NCI-H1092 (cell line): ENCODE measurements at places on chromosomes 2 and 18.

- DNase-seq, result peak; percentile 52
Measured at GRCh38 chr2:43312755-43313641, 86.6 kb upstream of the ZFP36L2 start.

GRCh38 chr2:55311444-55311870 is 42.4 kb upstream of the MTIF2 start:
- no peak for DNase-seq

DNA sequence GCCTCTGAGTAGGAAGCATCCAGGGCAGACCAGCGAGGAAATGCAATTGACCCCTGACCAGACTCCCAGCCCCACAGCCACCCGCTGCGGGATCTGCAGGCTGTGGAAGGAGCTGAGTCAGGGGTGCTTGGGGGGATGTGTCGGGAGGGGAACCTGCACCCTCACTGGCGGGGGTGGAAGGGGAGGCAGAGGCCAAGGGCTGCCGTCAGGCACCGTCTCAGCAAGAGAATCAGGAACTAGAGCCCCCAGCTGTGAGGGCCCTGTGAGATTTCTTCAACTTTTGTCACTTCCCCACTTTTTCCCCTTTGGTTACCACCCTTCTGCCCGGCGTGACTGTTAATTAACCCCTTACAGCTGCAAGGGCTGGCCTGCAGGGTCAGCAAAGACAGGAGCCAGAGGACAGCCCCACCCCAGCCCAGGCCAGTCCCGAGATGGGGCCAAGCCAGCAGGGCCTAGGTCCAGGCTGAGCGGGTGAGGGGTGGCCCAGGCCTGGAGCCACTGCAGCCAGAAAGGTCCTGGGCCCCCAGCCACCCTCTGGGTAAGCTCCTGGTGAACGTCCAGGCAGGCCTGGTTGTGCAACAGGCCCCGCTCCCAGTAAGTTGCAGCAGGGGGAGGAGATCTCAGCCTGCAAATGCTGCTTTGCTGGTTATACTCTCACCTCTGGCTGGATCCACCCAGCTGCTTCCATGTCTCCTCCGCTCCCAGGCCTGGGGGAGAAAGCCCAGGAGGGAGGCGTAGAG is 147.0 kb upstream of the ID2 start:
- DNase-seq, result no peak

GRCh38 chr18:34159691-34160185 is 65.0 kb downstream of the NOL4 start:
- peak; percentile 77 for DNase-seq

GRCh38 chr2:215293879-215294278 is 18.0 kb upstream of the ATIC start:
- DNase-seq, result no peak

- peak; percentile 45 for DNase-seq
Measured at GRCh38 chr2:109722026-109722425, 72.1 kb upstream of the RGPD5 start.

- no peak for DNase-seq
Measured at GRCh38 chr2:108560241-108560811, 26.1 kb downstream of the LIMS1 start.

DNA sequence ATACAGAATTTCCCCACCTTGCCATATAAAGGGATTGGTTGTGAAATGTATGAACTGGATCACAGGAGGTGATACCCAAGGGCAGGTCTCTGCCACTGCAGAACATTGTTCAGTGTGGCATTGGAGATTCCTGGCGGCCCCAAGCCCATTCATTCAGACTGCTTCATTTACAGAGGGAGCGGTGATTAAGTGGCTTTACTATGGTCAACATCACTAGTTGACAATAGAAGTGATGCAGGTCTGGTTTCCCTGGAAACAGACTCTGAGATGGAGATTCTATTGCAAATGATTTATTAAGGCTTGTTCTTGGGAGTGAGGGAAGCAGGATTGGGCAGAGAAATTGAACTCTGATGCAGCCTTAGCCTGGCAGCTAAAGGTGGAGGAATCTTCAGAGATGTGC is 62.4 kb downstream of the ZDBF2 start:
- DNase-seq, result no peak

DNA sequence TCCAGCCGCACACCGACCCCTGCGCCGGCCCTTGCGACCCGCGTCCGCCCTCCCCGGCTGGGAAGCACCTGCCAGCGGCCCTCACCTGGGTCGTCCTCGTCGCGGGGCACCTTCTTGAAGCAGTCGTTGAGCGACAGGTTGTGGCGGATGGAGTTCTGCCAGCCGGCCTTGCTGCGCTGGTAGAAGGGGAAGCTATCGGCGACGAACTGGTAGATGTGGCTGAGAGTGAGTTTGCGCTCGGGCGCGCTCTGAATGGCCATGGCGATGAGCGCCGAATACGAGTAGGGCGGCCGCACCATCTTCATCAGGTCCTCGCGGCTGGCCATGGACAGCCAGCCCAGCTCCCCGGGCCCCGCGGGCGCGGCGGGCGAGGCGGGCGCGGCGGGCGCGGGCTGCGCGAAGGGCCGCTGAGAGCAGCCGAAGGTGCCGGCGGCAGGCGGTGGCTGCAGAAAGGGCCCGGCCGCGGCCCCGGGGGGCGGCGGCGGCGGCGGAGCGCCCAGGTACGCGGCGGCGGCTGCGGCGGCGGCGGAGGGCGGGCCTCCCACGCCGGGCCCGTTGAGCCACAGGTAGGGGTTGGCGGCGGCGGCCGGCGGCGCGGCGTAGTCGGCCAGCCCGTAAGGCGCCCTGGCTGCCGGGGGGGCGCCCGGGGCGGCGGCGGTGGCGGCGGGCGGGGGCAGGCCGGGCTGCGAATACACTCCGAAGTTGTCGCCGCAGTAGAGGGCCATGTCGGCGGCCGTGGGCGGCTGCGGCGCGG is 505 bp downstream of the FOXI3 start:
- no peak for DNase-seq

- DNase-seq, result no peak
Measured at GRCh38 chr18:47333926-47334635, 82.6 kb upstream of the SKOR2 start.

- DNase-seq, result peak; percentile 34
Measured at GRCh38 chr2:46876741-46877384, 38.7 kb downstream of the MCFD2 start.

- no peak for DNase-seq
Measured at GRCh38 chr2:58918141-58918540, 677.0 kb upstream of the FANCL start.

GRCh38 chr2:81389203-81389602 is 1084.7 kb upstream of the LRRTM1 start:
- DNase-seq, result no peak

GRCh38 chr2:69634196-69634821 is 9.2 kb downstream of the AAK1 start:
- DNase-seq, result no peak
